ENCODE measurements at places on chromosomes 4 and X. TPM values are rescaled to one million over a fixed set of nuclear protein-coding genes. Genes with fewer than 3 reads are reported as not detected.

FREM3 gene
- 8.2 TPM for polyA plus RNA-seq

TIGD4 gene
- polyA plus RNA-seq: 1.4 TPM

RBMXL3 gene
- polyA plus RNA-seq: not detected

HMGN5 gene
- polyA plus RNA-seq: 29.5 TPM

PLAC8 gene
- 7.8 TPM for polyA plus RNA-seq

ARSJ gene
- polyA plus RNA-seq: 7.8 TPM

TLR3 gene
- polyA plus RNA-seq: 11.4 TPM

TXK gene
- 5.5 TPM for polyA plus RNA-seq

UGT2B17 gene
- polyA plus RNA-seq: not detected

SCD5 gene
- polyA plus RNA-seq: 41.1 TPM

UGT8 gene
- polyA plus RNA-seq: 9.0 TPM

DDX3X gene
- 239 TPM for polyA plus RNA-seq

PDE6B gene
- polyA plus RNA-seq: 18.9 TPM

PAGE5 gene
- polyA plus RNA-seq: not detected

NAA11 gene
- polyA plus RNA-seq: not detected

IL15 gene
- polyA plus RNA-seq: 1.2 TPM

CLNK gene
- 0.44 TPM for polyA plus RNA-seq
